ENCODE measurements at places on chromosomes 1 and 21.

- no peak for DNase-seq
Measured at GRCh38 chr21:36707763-36708285, 8.9 kb downstream of the SIM2 start.

GRCh38 chr1:55055084-55055882 lies 15.9 kb downstream of the PCSK9 start:
- DNase-seq = no peak

GRCh38 chr1:29835874-29836273 lies 599.6 kb downstream of the PTPRU start:
- DNase-seq = no peak

GRCh38 chr1:8969937-8970336 lies 24.3 kb downstream of the CA6 start:
- DNase-seq = no peak

GRCh38 chr1:76933847-76934815 lies 66.9 kb downstream of the ST6GALNAC5 start:
- no peak for DNase-seq

DNA sequence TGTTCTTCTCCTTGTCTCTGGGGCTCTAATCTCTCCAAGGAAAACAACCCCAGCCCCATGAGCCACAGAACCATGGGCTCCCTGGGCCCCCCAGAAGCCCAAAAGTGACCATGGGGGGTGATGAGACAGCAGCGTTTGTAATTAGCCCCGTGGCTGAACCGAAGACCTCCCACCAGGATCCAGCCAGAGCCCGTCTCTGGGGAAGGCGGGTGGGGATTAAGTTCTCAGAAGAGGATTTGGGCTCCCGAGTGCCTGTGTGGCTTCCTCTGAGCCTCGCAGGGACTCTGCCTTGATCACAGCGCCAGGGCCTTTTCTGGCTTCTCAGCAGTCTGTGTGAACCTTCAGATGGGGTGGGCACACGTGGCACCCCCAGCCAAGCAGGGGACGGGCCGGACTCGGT lies 77.0 kb downstream of the ALPL start:
- DNase-seq = no peak

Measured in stimulated activated CD8-positive, alpha-beta memory T cell treated with anti-CD3 and anti-CD28 coated beads, Interleukin-7, amount 100 ng/mL, for 1 hour (primary cell).